ENCODE measurements at places on chromosomes 5 and 9.

DNA sequence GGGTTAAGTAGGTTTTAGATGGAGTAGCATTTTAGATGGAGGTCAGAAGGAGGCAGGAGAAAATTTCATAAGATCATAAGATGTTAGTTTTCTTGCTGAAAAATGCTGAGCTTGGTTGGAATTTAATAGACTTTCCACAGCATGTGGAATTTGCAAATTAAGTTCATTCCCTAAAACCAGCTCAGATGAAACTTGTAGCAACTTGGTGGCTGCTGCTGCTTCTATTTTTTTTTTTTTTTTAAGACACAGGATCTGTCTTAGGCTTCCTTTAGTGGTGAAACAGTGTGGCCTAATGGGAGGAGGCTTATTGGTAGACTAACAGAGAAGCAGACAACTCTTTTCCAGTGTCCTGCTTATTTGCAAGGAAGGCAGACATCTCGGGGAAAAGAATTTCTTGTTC is 154.5 kb downstream of the AOPEP start:
- no peak for DNase-seq

GRCh38 chr5:141789330-141789729 is 88.9 kb downstream of the PCDH1 start:
- no peak for DNase-seq

GRCh38 chr9:129620669-129621295 is at the start of gene C9orf50:
Gene C9orf50, minus strand, starts transcription at chr9:129621101. Its CDS starts 527 bp downstream, at chr9:129620574.
- DNase-seq, result no peak

GRCh38 chr9:130461218-130461630 is 16.5 kb downstream of the ASS1 start:
- DNase-seq, result peak; percentile 87

DNA sequence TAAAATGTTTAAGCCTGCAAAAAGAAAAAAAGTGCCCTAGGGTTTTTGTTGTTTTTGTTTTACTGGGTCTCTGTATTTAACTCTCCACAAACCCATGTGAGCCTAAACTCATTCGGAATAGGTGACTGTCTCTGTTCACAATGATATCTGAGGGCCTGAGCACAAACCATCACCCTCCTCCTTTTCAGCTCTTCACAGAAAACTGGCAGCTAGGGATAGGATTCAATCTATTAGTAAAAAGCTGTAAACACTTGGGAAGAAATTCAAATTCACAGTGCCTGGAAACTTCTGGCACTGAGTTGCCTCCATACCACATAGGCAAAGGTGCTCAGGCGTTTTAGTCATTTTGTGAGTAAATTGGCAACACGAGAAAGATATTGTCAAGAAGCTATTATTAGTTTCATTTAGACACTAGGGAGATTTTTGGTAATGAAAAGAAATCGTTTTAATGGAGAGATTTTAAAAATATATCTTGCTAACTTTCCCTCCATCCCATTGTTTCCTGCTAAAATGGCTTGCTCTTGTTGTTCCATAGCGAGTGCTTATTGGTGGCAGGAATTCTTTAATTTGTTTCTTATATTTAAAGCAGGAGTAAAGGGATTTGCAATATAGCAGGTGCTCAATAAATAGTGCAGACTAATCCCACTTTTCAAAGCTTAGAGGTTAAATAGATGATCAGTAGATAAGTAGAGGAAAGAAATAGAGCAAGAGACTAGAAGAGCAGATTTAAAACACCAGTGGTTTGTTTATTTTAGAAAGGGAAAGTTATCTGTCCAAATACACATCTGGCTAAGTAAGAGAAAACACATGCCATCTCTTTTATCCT is 9.7 kb downstream of the FOXD1 start:
- DNase-seq, result no peak

All from 8988T (cell line).